ENCODE measurements at places on chromosomes 1 and 21. TPM values are rescaled to one million over a fixed set of nuclear protein-coding genes. Genes with fewer than 3 reads are reported as not detected.
A peak's percentile ranks its signal among the peaks of the same experiment; 100 is the strongest.

LEFTY1 gene
- 0.19 TPM for total RNA-seq

GRCh38 chr1:177287270-177287669 is 116.5 kb downstream of the BRINP2 start:
- no peak for DNase-seq

DNA sequence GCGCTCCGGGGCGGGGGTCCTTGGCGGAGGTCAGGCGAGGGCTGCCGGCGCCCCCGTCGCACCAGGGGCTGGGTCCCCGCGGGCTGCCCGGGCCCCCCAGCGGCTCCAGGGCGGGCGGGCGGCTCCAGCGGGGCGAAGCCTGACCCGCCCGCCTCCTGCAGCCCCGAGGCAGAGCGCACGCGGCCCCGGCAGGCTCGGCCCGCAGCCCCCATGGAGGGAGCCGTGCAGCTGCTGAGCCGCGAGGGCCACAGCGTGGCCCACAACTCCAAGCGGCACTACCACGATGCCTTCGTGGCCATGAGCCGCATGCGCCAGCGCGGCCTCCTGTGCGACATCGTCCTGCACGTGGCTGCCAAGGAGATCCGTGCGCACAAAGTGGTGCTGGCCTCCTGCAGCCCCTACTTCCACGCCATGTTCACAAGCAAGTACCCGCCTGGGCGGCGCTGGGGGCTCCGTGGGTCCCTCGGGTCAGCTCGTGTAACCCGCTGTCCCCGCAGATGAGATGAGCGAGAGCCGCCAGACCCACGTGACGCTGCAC is 817 bp downstream of the KLHL17 start:
- no peak for DNase-seq

- DNase-seq, result no peak
Observed at GRCh38 chr1:194919146-194919545, 1689.1 kb downstream of the KCNT2 start.

GRCh38 chr1:177753655-177754054 is 216.2 kb downstream of the SEC16B start:
- no peak for DNase-seq

RRAGC gene
- 19.5 TPM for total RNA-seq

- no peak for DNase-seq
Observed at GRCh38 chr1:228669242-228669585, 66.1 kb upstream of the RHOU start.

DNA sequence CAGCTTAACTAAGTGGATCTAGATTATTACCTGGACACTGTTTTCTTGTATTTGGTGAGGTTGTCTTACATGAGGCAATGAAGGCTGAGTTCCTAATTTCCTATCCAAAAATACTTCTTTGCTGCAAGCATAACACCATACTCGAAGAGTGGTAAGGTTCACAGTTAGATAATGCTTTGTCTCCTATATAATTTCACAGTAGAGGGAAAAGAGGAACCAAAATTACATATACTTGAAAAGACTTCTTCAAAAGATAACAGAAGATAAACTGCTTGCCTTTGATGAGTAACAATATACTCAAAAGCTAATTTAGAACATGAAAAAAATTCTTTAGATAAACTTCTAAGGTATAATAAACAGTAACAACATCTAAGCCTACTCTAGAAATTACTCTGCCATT is 20.4 kb downstream of the USP33 start:
- DNase-seq, result no peak

DNA sequence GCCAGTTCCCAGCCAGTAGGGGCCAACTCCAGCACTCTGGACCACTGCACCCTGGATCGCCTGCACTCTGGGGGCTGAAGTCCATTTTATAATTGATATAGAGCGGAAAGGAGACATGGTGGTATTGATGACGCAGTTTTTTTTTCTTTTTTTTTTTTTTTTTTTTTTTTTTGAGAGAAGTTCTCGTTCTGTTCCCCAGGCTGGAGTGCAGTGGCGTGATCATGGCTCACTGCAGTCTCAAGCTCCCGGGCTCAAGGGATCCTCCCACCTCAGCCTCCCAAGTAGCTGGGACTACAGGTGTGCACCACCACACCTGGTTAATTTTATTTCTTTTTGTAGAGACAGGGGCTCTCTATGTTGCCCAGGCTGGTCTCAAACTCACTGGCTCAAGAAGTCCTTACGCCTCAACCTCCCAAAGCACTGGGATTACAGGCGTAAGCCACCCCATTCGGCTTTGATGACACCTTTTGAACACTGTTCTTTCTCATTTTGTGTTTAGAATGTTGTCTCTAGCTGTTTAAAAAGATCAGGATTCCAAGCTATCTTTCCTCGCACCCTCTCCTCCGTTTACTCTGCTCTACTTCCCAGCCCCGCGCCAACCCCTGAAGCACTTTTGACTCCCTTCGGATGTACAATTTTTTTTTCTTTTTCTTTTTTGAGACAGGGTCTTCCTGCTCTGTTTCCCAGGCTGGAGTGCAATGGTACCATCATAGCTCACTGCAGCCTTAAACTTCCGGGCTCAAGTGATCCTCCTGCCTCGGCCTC is 960 bp downstream of the MX2 start:
- DNase-seq, result peak; percentile 52

GRCh38 chr1:65795311-65795710 is 2.6 kb downstream of the PDE4B start:
- DNase-seq, result no peak

GRCh38 chr1:38044221-38045215 is 2.1 kb downstream of the POU3F1 start:
- no peak for DNase-seq

AQP10 gene
- not detected for total RNA-seq

DNA sequence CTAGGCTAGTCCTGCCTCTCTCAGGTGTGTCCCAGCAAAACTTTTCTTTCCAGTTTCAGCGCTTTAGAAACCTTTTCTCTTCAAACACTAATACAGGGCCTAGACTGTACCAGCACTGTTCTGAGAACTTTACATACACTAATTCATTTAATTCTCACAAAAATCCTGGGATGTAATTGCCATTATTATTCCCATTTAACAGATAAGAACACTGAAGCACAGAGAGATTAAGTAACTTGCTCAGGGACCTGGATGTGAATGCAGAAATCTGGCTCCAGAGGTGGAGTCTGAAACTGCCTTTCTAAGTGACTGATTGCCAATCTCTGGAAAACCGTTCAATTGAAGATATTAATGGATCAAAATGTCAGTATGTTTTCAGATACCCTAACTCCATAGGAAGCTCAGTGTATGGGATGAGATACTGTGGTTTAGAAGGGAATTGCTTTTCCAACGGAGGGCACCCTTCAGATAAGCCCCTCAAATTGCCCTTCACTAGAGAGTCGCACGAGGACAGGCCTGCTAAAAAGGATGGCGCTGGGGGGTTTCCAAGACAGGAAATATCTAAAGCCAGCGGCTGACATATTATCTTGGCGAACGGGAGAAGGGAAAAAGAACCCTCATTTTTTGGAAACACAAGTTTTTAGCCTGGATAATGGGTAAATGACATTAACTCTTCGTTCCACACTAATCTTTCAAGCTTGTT is 698 bp upstream of the UCK2 start:
- DNase-seq, result no peak

DNA sequence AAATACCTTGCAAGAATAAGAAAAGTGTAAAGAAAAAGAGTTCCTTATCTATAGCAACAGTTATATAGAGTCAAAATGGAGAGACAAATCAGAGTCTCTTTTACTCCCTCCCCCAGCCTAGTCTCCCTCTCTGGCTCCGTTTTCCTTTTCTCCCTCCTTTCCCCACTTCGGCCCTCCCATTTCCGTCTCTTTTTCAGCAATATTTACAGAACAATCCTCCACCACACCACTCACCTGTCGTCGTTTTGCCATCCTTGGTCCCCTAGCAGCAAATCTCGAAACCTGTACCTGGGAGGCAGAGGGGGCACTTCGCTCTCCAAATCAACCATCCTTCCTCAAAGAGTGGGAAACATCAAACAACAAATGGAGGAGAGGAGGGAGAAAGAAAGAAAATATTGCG is 259 bp downstream of the KCNT2 start:
- no peak for DNase-seq

GRCh38 chr1:63190171-63190570 is 132.2 kb upstream of the FOXD3 start:
- no peak for DNase-seq

DNA sequence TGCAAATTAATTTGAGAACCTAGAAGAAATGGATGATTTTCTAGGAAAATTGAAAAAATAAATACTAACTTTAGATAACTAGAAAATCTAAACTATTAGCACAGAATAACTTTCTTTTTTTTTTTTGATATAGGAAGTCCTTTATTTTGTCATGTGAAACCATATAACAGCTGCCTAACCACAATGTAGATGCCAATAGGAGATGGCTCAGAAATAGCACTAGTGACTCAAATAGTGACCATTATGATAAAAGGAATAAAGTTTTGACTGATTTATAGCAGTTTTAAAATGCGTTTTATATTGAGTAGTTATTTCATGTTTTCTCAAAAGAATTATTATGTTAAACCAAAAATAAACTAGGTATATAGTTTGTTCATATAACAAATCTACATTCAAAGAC is 158.0 kb upstream of the CACYBP start:
- no peak for DNase-seq

WNT3A gene
- total RNA-seq, result 4.1 TPM

FCAMR gene
- total RNA-seq, result not detected

DNA sequence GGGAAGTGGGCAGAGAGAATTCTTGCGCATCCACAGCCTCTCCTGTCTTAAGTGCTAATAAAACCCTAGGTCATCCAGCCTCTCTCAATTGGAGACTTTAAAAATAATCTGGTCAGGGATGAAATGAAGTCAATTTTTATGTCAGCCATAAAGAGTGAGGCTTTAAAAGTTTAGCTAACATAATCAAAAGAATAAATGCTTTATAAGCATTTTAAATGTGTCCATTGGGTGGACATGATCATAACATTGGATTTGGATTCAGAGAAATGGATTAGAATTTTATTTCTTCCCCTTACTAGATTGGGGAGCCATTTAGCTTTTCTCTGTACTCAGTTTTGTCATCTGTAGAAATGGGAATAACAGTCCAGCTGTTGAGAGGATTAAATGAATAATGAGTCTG is 55.5 kb downstream of the PGM1 start:
- no peak for DNase-seq

DNA sequence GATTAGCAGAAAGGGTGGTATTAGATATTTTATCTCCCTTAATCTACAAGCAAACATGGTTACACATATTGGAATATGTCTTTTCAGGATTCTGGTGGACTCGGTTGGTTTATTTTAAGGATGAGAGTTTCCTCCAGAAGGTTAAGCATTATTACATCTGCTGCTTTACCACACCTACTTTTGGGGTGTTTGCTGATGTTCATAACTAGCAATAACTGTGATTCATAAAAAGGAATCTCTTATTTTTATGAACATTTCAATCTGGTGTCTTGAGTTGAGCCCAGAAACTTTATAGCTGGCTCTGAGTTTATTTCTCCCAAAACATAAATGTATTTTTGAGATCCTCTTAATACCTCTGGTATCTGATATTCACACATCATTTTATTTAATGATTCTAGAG is 82.7 kb downstream of the LRRC8D start:
- no peak for DNase-seq

DNA sequence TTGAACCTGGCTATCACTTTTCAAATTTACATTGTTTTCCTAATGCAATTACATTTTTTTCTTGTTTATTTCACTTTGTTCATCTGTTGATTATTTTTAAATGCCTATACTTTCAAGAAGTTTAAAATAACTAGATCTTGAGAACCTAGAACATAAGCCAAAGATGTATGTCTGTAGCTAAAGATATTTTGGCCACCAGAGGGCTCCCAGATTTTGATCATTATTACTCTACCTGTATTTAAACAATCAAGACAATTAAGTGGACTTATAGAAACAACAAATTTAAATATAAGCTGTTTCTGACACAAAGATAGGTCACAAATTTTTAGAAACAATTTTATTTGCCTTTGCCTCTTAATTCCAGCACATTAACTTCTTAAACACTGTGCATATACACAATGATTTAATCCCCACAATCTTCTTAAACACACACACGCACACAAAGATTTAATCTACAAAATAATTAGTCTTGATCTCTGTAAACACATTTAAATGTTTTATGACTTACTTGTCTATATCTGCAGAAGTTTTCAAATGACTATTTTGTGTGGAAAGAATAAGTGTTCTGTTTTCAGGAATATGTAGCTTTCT is 380.0 kb downstream of the DSCAM start:
- no peak for DNase-seq

DNA sequence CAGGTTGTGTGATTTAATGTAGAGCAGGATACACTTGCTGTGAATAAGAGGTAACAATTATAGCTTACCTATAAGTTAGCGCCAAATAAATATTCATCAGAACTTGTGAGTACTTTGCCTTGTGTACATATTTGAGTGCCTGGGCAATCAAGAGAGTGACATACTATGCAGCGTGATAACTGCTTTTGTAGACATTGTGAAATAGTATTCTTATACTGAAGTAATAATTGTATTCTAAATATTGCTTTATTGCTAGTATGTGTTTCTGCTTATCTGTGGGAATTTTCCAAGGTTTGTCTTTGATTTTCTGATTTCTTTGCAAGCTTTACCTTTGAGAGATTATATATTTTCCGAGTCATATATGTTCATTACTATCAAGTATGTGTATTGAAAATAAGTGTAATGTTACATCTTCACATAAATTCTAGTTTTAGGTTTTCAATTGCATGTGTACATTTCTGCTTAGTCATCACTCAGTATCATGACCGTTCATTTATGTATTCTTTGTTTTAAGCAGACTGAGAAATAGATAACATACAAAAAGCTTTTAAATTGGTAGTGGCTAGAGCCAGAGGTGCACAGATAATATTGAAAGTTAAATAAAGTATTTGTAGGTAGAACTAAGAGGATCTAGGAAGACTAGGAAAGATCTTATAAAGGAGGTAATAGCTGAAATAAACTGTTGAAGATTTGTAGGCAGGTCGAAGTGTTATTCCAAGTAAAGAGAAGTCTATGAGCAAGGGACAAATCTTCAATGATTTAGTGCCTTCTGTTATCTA is 19.5 kb downstream of the USP25 start:
- DNase-seq, result no peak

- DNase-seq, result no peak
Observed at GRCh38 chr21:45873418-45873817, 108.2 kb upstream of the COL6A1 start.

- DNase-seq, result no peak
Observed at GRCh38 chr1:917466-918091, 6.1 kb upstream of the SAMD11 start.

- peak; percentile 99 for DNase-seq
Observed at GRCh38 chr1:2555634-2556276, 416 bp upstream of the TNFRSF14 start.

IGSF3 gene
- total RNA-seq, result 51.1 TPM

DNA sequence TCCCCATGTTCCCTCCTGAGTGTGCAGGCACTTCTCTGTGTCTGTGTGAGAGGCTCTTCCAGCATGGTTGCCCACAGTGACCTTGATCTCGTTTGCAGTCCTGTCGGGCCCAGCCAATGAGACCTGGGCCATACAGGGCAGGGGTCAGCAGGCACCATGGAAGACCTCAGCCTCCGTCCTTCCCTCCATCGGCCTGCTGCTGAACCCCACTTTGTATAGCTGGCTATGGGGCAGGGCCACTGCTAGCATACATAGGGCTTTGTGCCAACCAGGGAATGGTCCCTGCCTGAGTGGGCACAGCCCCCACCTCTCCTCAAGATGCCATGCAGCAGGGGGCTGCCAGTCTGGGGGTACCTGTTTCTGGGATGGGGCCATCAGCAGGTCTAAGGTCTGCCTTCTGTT is 3.8 kb downstream of the C1orf35 start:
- peak; percentile 82 for DNase-seq

GRCh38 chr1:45666836-45667235 is 19.5 kb downstream of the GPBP1L1 start:
- no peak for DNase-seq
